ENCODE measurements at places on chromosomes 3 and 15.
A peak's percentile ranks its signal among the peaks of the same experiment; 100 is the strongest.

- ATAC-seq, result no peak
These were observed 69.0 kb upstream of the FNDC3B start for GRCh38 chr3:171970301-171970788.

GRCh38 chr3:166123576-166123975, 286.4 kb upstream of the BCHE start:
- no peak for ATAC-seq

DNA sequence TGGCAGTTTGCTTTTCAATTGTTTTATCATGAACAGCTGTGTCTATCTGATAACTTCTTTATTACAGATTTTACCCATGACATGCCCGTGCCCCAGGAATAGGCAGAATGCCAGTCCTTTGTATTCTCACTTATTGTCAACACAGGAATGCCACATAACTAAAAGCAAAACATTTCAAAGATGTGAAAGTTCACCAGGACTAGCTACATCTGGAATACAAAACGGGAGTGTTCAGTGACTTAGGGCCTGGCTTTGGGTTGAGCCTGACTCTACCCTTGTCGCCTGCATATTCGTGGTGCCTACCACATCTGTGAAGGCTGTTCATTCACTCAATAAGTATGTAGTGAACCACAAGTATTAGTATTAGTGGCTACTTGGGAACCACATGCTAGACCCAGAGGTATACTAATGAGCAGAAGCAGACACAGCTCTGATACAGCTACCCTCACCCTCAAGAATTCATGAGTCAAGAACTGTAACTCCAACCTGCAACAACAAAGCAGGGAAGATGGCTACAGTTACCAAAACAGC, 2.9 kb downstream of the TNFSF10 start:
- peak; percentile 76 for ATAC-seq

DNA sequence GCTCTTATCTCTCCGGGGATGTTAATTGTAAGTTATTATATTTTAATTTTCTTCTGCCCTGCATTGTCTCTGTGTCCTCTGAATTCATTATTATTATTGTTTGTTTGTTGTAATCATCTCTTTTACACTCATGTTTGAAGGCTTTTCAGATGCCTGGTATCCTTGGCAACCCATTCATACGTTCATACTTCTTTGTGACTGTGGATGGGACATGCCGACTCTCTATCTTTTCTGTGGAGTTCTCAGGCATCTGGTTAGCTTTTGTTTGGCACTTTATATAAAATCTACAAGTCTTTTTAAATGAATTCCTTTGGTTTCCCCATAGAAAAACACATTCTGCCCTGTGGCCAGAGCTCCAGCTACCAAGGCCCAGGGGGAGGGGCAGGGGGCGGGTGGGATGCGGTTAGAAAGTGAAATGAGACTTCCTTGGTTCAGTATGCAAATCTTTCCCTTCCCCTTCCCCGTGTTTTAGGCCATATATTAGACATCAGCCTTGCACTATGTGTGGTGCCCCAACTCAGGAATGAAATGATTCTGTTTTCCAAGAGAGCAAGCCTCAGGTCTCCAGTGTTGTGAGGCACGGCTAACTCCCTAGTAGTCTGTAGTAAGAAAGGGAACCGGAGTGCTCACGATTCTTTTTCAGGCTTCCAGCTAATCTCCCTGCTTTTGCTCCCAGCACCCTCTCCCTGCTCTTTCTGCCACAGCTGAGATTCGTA, 79.2 kb downstream of the SST start:
- no peak for ATAC-seq

GRCh38 chr15:39430389-39430788, 150.5 kb upstream of the THBS1 start:
- ATAC-seq, result no peak

DNA sequence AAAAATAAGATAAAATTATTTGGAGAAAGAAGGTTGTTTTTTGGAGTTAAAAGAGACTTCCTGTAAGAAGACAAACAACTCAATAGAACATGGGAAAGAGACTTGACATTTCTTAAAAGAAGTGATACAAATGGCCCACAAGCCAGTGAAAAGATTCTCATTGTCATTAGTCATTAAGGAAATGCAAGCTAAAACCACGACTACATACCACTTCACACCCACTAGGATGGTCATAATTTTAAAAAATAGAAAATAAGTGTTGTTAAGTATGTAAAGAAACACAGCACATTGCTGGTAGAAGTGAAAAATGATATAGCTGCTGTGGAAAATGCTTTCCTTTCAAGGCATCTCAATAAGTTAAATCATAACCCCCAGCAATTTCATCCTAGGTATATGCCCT, 44.4 kb upstream of the GK5 start:
- ATAC-seq, result peak; percentile 49

GRCh38 chr3:115361806-115362205, 214.7 kb upstream of the ZBTB20 start:
- ATAC-seq, result no peak

GRCh38 chr3:149572796-149573414, 84.9 kb downstream of the WWTR1 start:
- ATAC-seq, result no peak

- ATAC-seq, result no peak
These were observed 43.2 kb upstream of the SMAD6 start for GRCh38 chr15:66658855-66659254.

- ATAC-seq, result no peak
These were observed 2.5 kb upstream of the AQP9 start for GRCh38 chr15:58135511-58136174.

- ATAC-seq, result no peak
These were observed 147.3 kb downstream of the WNT5A start for GRCh38 chr3:55339819-55340218.

- ATAC-seq, result no peak
These were observed 24.3 kb downstream of the VPS8 start for GRCh38 chr3:184836090-184836822.

DNA sequence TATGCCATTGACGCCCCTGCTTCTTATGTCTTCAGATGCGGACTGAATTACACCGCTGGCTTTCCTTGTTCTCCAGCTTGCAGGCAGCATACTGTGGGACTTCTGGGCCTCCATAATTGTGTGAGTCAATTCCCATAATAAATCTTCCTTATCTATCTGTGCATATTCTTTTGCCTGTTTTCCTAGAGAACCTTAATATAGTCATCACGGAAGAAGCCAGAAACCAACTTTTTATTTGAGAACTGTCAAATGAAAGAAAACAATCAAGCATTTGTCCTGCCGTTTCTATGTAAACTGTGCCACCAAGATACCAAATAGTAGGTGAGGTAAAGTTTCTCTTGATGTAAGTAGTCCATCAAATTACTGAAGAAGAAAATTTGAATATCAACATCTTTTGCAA, 51.8 kb upstream of the B3GALNT1 start:
- ATAC-seq, result no peak
